Activated CD8-positive, alpha-beta memory T cell treated with anti-CD3 and anti-CD28 coated beads for 48 hours (primary cell): ENCODE measurements at places on chromosomes 1 and 21.

DNA sequence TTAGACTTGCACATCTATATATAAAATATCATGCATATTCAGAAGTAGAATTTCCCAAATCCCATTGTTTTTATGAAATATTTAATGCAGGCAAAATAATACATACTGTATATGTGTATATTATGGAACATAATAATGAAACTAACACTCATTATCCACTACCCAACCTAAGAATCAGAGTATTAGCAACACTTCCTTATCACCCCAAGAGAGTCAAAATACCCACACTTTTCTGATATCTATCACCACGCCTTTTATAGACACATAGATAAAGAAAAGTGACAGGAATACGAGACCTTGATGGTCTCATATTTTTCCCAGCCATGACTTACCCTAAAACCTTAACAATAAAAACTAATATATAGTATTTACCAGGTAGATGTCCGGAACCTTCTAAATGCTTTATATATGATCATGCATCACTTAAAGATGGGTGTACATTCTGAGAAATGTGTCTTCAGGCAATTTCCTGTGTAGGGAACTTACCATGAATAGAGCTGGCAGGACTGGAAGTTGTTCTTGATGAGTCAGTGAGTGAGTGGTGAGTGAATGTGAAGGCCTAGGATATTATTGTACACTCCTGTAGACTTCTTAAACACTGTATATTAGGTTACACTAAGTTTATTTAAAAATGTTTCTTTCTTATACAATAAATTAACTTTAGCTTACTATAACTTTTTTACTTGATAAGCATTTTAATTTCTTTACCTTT, 45.5 kb downstream of the TNFSF4 start:
- DNase-seq, result no peak

- DNase-seq, result no peak
Observed at GRCh38 chr1:204509186-204509635, 7.0 kb upstream of the MDM4 start.

DNA sequence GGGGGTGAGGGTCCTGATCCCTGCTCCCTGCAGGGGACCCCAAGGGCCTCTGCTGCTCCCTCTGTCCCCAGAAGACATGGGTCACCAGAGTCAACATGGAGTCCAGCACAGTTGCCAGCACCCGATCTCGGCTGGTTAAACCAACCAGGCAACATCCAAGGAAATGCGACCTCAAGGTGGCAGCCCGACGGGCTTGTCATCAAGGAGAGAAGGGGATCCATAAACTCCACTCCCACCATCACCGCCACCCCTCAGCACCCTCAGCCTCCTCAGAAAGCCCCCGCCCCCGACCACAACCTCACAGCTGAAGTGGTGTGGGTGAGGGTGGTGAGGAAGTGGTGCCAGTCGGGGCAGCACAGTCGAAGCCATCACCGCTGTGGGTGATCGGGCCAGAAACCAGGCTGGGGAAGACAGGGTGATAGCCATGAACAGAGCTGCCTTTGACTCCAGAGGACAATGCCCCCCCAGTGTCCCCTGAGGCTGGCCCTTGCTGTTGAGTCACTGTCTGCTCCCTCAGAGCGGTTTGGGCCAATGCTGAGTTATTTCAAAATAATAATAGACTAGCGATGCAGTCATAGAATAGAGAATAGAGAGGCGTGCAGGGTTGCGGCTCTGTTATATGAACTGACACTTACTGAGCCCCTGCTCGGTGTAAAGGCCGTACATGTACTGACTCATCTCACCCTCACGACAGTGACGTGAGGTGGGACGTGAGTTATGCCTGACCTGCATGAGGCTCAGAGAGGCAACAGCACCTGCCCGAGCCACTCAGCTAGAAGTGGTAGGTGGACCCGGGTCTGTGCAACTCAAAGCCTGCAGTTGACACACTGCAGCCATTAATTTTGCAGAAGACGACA, 88.7 kb upstream of the IFFO2 start:
- no peak for DNase-seq

- no peak for DNase-seq
Observed at GRCh38 chr21:45504021-45504515, 38.2 kb downstream of the SLC19A1 start.

GRCh38 chr1:163523375-163524029, 201.7 kb downstream of the NUF2 start:
- no peak for DNase-seq

DNA sequence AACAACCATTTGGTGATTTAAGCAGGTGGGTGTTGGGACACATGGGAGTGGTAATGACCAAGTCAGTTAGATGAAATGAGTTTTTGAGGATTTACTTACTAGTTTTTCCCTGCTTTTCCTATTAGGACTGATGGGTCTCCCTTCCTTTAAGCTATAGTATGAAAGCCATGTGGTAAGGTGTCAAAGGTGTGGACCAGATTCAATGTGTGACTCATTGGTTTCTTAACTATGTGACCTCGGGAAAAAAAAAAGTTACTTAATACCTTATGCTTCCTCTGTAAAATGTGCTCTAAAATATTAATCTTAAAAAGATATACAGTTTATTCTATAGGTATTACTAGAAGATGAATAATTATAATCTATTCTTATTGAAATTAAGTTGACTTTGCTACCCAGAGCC, 93.7 kb downstream of the DUSP10 start:
- no peak for DNase-seq

GRCh38 chr1:3000214-3000613, 21.1 kb upstream of the ACTRT2 start:
- DNase-seq, result no peak

- DNase-seq, result no peak
Observed at GRCh38 chr21:35525443-35525842, 476.3 kb upstream of the RUNX1 start.

- no peak for DNase-seq
Observed at GRCh38 chr1:53070621-53071020, 8.6 kb downstream of the PODN start.

DNA sequence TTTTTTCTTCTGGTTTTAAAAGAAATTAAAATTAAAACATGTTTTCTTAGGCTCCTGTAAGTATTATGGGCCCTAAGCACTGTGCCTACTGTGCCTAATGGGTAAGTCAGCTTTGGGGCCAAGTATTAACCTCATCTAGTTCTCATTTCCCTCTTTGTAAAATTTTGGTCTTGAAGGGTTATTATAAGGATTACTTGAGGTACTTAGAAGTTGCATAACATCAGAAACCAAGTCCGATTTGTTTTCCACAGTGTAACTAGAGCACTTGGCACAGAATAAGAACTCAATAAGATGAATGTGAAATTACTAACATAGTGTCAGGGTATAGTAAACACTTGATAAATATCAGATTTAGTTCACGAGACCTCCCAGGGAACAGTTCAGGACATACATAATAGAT, 16.4 kb upstream of the OSBPL9 start:
- no peak for DNase-seq

DNA sequence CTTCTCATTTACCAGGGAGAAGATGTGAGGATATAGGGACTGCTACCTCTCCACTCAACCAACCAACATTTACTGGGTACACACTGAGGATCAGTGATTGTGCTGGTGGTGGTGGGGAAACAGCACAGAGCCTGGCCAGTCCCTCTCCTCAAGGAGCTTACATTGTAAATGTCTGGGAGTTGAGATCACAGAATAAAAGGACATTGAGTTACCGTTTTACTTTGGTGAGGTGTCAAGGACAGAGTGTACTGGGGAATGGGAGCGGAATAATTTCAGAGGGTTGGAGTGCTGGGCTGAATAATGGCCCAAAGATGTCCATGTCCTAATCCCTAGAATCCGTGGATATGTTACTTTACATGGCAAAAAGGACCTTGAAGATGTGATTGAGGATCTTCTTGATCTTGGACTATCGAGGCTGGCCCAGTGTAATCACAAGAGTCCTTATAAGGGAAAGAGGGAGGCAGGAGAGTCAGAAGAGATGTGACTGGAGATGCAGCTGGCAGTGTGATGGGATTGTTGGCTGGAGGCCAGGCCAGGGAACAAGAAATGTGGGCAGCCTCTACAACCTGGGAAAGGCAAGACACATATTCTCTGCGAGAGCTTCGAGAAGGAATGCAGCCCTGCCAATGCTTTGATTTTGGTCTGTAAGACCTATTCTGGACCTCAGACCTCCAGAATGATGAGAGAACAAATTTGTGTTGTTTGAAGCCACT, 26.6 kb upstream of the RWDD3 start:
- DNase-seq, result no peak

GRCh38 chr1:233463333-233463732, 135.8 kb downstream of the MAP3K21 start:
- DNase-seq, result no peak

DNA sequence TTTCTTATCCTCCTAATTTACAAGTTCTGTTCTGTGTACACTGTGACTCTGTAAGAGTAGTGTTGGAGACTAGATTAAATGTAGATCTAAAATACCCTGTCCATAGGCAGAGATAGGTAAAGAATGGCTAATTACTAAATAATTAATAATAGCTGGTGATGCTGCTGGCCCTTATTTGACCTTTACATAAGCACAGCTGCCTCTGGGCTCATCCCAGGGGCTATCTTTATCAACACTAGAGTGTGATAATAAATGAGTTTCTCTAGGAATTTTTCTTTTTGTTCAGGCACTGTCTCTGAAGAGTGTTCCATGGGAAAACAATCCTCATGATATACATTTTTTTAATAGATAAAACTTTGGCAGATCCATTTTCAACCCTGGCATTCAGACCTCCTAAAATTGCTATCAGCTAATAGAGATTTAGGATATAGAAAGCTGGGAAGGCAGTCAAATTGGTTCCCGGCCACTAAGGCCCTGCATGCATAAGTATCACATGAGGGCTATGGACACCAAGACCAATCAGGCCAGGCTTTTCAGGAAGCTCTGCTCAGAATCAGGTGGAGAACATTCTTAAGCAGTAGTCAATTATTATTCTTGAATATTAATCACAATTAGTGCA, 107.2 kb downstream of the ROR1 start:
- no peak for DNase-seq
